ENCODE measurements at places on chromosomes 1 and 21.

- no peak for DNase-seq
Observed at GRCh38 chr1:186409091-186409490, 33.5 kb downstream of the ODR4 start.

- no peak for DNase-seq
Observed at GRCh38 chr1:245956225-245956624, 550.9 kb downstream of the SMYD3 start.

GRCh38 chr1:212203630-212204029 is 81.6 kb upstream of the PPP2R5A start:
- DNase-seq, result no peak

DNA sequence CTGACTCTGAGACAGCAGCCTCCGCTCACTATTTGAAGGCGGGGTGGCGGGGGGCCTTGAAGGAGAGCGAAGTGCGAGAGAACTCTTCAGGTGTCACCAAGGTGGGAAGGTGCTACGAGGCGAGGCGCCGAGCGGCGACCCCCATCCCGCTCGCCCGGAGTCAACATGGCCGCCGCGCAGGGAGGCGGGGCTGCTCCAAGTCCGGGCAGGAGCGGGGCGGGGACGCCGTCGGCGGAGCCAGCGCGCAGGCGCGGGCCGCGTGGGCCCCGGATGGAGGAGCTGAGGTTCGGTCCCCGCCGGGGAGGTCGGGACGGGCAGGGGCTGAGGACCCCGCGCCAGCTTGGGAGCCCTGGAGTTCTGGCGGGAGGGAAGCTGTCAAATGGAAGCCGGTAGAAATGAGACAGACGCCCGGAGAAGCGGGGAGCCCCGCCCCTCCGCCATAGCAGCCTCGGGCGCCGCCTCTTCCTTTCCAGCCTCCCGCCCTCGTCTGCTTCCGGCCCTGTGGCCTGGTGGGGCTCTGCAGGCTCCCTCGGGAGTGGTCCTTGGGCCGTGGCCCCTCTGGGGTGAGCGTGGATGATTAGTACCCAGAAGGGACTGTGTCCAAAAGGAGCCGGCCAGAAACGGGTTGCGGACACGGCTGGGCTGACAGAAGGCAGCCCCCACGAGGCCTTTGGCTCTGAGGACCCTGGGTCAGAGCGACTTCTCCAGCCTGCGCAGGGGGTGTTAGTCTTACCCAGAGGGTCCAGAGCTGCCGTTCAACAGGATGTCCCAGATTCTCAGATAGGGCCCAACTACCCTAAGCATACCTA is at the start of gene PIGV:
Gene PIGV (plus strand): TSS at position 245 of the 809 bp plus-strand sequence. CDS start 2,866 bp downstream, outside the sequence.
- DNase-seq, result peak; percentile 70
